ENCODE measurements at places on chromosomes 11 and 22. TPM values are rescaled to one million over a fixed set of nuclear protein-coding genes. Genes with fewer than 3 reads are reported as not detected.

- peaks cover 5% of the 10 kb centered on the region for H3K4me1 ChIP-seq
- no peak overlapping the region for H3K27ac ChIP-seq
- peak; percentile 73 for DNase-seq
- H3K27me3 ChIP-seq, result no peaks in the 10 kb centered on the region
- H3K4me3 ChIP-seq, result no peak overlapping the region
- no peaks in the 10 kb centered on the region for H3K36me3 ChIP-seq
These were observed 34.6 kb upstream of the SHANK2 start for GRCh38 chr11:71286701-71287643.

DNA sequence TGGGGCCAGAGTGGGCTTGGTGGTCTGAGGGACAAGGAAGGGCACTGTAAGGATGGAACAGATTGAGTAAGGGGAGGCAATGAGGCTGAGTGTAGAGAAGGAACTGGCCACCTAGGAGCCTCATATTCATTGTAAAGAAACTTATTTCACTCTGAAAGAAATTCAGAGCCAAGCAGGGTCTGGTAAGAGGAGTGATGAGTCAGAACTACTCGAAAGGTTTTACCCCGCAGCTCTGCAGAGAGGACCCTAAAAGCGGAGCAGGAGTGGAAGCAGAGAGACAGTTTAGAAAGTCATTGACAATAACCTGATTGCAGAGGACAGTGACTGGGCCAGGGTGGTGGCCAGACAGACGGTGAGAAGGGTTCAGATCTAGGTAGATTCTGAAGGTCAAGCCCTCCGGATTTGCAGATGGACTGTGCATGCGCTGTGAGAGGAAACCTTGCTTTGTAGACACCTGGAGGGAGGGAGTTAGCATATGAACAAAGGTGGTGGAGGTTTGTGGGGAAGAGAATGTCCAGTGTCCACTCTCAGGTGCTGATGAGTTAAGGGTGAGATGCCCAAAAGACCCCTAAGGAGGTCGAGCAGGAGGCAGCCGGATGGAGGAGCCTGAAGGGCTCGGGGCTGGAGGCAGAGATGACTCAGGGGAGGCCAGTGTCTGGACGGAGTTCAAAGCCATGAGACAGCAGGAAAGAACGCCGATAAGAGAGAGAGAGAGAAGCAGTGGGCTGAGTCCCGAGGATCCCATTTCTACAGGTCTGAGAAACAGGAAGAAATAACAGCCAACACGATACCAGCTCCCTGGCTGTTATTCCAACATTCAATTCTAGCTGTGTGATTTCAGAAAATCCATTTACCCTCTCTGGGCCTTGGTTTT, 546.0 kb downstream of the BRD1 start:
- H3K27me3 ChIP-seq, result no peaks in the 10 kb centered on the region
- no peaks in the 10 kb centered on the region for H3K36me3 ChIP-seq
- no peak overlapping the region for H3K4me3 ChIP-seq
- H3K4me1 ChIP-seq, result no peaks in the 10 kb centered on the region
- no peak overlapping the region for H3K27ac ChIP-seq
- no peak for DNase-seq

DNA sequence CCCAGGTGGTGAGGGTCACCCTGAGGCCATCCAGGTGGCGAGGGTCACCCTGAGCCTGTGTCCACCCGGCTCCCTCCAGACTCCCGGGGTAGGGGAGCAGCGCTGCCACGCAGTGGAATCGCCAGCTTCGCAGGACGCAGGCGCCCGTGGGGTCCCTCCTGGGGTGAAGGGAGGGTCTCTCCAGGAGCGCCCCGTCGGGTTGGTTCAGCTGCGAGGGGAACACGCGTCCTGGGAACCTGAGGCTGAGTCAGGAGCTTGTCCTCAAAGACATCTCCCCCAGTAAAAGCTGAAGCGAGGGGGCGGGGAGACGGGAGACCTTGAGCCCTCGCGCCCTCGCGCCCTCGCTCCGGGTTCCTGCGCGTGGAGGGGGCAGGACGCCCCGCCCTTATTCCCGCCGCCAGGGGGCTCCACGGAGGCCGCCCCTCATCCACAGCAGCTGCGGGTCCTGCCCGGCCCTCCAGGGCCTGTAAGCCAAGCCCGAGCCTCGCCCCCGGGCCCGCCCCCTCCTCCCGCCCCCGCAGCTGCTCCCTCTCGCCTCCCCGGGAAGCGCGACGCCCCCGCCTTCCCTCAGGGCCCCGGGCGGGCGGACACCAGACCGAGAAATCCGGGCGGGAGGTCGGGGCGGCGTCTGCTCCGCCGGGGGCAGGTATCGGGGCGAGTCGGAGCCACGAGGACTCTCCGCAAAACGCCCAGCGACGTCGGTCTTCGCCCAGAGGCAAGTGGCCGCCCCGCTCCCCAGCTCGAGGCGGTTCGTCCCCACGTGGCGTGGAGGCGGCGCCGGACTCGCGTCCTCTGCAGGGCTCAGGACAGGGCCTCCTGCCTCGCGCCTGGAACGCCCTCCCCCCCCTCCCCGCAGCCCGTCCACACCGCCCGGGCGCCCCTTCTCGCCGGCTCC, 22.8 kb downstream of the PIM3 start:
- H3K4me1 ChIP-seq, result peaks cover 7% of the 10 kb centered on the region
- peaks cover 16% of the 10 kb centered on the region for H3K27me3 ChIP-seq
- no peak for DNase-seq
- H3K27ac ChIP-seq, result no peak overlapping the region

DNA sequence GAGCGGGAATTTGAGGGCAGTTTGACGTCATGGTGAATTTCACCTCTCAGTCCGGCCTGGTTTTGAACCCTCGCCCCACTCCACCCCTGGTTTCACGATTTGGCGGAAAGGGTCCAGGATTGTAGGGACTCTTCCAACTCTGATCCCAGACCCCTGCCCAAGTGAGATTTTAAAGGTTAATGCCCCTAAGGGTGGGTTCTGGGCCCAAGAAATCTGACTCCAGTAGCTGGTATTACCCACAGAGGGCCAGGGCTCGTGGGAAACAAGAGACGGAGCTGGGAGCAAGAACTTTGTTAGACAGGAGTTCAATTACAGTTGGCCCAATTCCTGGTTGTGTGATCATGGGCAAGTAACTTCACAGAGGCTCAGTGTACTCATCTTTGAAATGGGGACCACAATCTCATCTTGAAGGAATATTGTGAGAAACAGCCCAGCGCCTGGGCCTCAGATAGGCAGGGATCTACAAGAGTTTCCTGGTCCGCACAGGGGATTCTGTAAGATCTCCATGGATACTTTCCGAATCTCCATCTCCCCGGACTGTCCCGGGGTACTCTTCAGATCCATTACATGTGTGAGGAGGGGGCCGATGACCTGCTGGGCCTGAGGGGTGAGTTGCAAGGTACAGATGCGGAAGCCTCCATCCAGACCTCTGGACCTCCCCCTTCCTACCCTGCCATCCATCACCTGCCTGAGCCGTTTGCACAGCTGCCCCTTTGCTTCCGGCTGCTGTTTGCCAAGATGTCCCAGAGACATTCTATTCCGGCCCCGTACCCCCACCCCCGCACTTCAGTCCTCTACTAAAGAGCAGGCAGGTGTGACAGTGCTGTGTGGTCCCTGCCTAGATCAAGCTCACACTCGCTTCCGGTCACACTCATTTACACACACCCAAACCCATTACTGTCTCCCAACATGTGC, 687 bp upstream of the CALCA start:
- H3K27ac ChIP-seq, result no peak overlapping the region
- peaks cover 54% of the 10 kb centered on the region for H3K27me3 ChIP-seq
- DNase-seq, result no peak

DNA sequence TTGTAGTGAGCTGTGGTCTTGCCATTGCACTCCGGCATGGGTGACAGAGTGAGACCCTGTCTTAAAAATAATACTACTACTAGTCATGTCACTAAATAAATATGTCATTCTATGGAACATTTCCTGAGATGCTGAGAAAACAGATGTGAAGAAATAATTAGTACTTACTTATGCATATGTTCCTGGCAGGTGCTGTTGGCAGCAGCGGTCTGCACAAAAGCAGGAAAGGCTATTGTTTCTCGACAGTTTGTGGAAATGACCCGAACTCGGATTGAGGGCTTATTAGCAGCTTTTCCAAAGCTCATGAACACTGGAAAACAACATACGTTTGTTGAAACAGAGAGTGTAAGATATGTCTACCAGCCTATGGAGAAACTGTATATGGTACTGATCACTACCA, 8.8 kb downstream of the ARCN1 start:
- no peak overlapping the region for H3K4me3 ChIP-seq
- no peak overlapping the region for H3K27ac ChIP-seq
- H3K4me1 ChIP-seq, result no peaks in the 10 kb centered on the region
- no peak for DNase-seq
- peaks cover 6% of the 10 kb centered on the region for H3K36me3 ChIP-seq
- H3K27me3 ChIP-seq, result no peaks in the 10 kb centered on the region

DNA sequence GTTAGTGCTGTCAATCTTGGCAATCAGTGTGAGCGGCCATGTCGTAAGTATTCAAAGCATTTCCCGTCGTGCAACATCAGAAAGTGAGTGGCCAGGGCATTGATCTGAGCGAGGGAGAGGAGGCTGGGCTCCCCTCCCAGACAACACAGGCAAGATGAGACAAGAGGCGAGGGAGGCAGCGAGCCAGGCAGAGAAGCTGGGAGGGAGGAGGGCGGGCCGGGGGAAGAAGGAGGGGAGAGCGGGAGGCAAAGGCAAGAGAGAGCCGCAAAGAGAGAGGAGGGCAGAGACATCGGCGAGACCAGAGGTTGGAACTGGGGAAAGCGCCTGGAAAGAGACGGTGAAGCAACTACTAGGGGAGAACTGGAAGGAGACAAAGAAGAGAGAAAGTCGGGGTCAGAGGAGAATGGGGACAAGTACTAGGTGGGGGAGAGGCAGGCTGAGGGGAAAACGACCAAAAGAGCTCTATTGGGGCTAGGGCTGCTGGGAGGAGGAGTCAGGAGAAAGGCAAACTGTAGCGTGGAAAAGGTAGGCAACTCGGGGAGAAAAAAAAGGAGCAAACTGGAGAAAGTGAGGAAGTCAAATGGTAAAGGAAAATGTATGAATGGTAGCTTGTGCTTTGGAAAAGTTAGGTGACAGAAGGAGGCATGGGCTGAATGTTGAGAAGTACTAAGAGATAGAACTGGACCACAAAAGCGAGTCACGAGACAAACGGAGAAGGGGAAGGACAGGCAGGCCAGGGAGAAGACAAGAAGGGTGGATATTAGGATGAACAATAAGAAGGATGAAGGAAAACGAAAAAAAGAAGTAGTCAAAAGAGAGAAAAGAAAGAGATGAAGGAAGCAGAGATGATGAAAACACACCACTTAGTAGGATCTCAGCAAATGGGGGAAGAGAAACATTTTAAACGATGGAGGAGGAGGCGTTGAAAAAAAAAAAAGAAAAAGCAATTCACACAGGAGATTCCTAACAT, 130.5 kb upstream of the C11orf58 start:
- peaks cover 52% of the 10 kb centered on the region for H3K27me3 ChIP-seq
- peaks cover 6% of the 10 kb centered on the region for H3K4me1 ChIP-seq
- peak overlapping the region; percentile 4 for H3K27ac ChIP-seq
- H3K4me3 ChIP-seq, result peak overlapping the region; percentile 29

- DNase-seq, result no peak
- H3K27ac ChIP-seq, result no peak overlapping the region
- no peaks in the 10 kb centered on the region for H3K27me3 ChIP-seq
- no peaks in the 10 kb centered on the region for H3K4me1 ChIP-seq
- H3K4me3 ChIP-seq, result no peak overlapping the region
These were observed 41.1 kb downstream of the RPS6KA4 start for GRCh38 chr11:64400102-64400501.

- no peaks in the 10 kb centered on the region for H3K4me1 ChIP-seq
- DNase-seq, result no peak
- H3K4me3 ChIP-seq, result no peak overlapping the region
These were observed 347.0 kb downstream of the MIAT start for GRCh38 chr22:27004434-27004833.

GRCh38 chr11:16857186-16857585, 118.7 kb downstream of the C11orf58 start:
- H3K4me3 ChIP-seq, result no peak overlapping the region
- no peak overlapping the region for H3K27ac ChIP-seq
- H3K36me3 ChIP-seq, result no peaks in the 10 kb centered on the region
- H3K27me3 ChIP-seq, result no peaks in the 10 kb centered on the region

DNA sequence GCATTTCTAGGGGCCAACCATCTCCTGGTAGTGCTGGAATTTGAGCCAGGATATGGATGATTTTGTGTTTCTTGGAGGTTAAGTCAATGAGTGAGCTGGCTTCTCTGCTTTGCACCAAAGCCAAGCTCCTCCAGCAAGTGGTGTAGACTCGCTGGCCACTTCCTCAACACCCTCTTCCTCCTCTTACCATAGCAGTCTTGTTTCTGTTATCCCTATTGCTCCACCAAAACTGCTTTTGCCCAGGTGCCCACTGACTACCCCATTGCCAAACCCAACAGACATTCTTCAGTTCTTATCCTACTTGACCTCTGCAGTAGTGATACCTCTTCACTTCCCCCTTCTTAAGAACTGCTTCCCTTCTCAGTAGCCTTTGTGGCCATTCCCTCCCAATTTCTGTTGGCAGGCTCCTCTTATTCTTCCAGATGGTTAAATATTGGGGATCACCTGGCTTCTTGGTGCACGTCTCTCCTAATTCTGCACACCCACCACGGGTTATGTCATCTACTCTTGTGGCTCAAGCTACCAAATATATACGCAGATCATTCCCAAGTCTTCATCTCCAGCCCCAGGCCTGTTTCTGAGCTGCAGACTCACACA, 7.0 kb upstream of the PRG2 start:
- H3K27ac ChIP-seq, result no peak overlapping the region
- H3K36me3 ChIP-seq, result no peaks in the 10 kb centered on the region
- no peak overlapping the region for H3K4me3 ChIP-seq
- DNase-seq, result no peak
- H3K27me3 ChIP-seq, result no peaks in the 10 kb centered on the region

- peak; percentile 33 for DNase-seq
- no peak overlapping the region for H3K4me3 ChIP-seq
- H3K27me3 ChIP-seq, result no peaks in the 10 kb centered on the region
- H3K27ac ChIP-seq, result no peak overlapping the region
- no peaks in the 10 kb centered on the region for H3K36me3 ChIP-seq
- H3K4me1 ChIP-seq, result no peaks in the 10 kb centered on the region
These were observed 165.6 kb downstream of the SHANK2 start for GRCh38 chr11:71086687-71087258.

GRCh38 chr22:30206944-30207343, 39.6 kb downstream of the LIF start:
- DNase-seq, result no peak
- H3K4me3 ChIP-seq, result no peak overlapping the region
- H3K4me1 ChIP-seq, result no peaks in the 10 kb centered on the region

- H3K27me3 ChIP-seq, result no peaks in the 10 kb centered on the region
- no peak overlapping the region for H3K4me3 ChIP-seq
- no peak overlapping the region for H3K27ac ChIP-seq
- no peaks in the 10 kb centered on the region for H3K36me3 ChIP-seq
These were observed 36.7 kb downstream of the CAPN1 start for GRCh38 chr11:65218446-65218845.

DNA sequence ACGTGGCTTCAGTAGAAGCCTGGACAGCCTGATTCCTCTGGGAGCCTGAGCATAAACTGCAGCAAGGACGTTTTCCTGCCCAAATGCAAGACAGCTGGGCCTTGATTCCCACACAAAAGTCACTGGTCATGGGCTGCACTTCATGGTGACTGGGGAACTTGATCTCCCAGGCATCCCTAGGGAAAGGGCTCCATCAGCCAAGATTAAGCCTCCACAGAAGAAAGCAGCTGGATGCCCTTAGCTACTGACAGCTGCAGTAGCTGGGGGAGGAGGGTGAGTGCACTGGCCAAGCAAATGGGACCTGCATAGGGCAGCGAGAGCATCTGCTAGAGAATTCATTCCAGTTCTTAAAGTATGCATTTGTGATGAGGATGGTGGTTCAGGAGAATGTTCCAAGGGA, 267.4 kb upstream of the ISX start:
- H3K4me3 ChIP-seq, result no peak overlapping the region
- no peaks in the 10 kb centered on the region for H3K4me1 ChIP-seq
- no peak for DNase-seq
- H3K27ac ChIP-seq, result no peak overlapping the region

The SCGB2A2 gene
- total RNA-seq, result not detected

The BACE1-AS gene
- 5.9 TPM for total RNA-seq

The DNAJB7 gene
- 0.12 TPM for total RNA-seq

The KCNC1 gene
- total RNA-seq, result 0.19 TPM

The TECTA gene
- total RNA-seq, result 0.20 TPM
